ENCODE measurements at places on chromosomes 7 and 10. TPM values are rescaled to one million over a fixed set of nuclear protein-coding genes. Genes with fewer than 3 reads are reported as not detected.

DNA sequence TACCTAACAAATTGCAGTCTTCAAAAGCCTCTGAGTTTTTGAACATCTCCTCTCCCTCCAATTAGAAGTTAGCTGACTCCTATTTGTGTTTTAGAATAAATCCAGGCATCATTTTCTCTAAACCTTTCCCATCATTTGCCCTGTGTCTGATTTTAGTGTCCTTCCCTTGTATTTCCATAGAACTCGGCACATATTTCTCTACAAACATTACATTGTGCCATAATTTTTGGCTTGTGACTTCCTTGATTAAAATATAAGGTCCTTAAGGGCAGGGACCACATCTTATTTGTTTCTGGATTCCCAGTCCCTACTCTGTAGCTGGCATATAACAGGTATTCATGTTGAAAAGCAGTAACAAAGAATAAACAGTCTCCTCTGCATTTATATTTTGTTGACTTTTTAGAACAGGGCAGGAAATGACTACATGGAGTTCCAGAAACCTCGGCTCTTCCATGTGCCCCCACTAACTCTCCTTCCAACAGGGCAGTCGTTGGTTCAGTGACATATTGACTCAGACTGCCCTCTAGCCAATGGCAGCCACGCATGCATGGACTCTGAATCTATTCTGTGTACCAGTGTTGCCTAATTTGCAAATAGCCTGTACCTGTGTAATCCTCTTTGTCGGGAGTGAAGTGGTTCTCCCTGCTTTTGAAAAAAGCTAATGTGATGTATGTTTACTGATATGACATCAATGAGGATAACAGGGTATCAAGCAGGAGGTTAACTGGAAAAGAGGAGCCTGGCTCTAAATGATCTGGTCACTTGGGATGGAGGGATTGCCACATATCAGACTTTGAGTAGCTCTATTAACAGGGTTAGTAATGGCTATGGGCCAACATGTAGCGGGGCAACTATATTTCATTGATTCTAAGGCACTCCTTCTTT is 19.8 kb upstream of the CPN1 start:
- H3K27ac ChIP-seq: no peak overlapping the region
- no peak for DNase-seq
- H3K4me1 ChIP-seq: no peaks in the 10 kb centered on the region
- no peaks in the 10 kb centered on the region for H3K27me3 ChIP-seq
- no peak overlapping the region for H3K4me3 ChIP-seq
- H3K36me3 ChIP-seq: no peaks in the 10 kb centered on the region

DNA sequence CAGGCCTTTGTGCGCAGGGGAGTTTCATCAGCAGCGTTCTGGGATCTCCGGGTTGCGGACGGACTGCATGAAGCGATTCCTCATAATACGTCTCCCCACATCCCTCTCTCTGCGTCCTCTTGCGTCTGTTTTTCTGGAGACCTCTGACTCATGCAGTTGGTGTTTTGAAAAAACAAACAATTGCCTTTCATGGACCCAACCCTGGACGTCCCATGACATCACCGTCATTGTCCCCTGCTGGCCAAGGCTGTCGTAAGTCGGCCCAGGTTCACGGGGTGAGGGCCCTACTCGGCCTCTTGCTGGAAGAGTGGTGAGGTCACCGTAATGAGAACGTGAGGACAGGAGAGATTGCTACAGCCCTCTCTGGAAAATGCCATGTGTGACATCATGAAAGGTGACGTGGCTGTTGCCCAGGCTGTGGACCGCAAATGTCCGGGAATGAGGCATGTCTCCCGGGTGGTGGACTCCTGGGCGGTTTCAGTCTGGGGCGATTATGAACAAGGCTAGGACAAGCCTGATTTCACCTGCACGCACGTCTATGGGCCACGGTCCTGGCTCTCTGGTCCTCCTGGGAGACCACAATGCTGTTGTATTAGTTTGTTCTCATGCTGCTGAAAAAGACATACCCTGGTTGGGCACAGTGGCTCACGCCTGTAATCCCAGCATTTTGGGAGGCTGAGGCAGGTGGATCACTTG is 9.8 kb upstream of the MAFK start:
- peaks cover 13% of the 10 kb centered on the region for H3K4me1 ChIP-seq
- DNase-seq: no peak
- no peak overlapping the region for H3K4me3 ChIP-seq
- H3K27me3 ChIP-seq: no peaks in the 10 kb centered on the region
- H3K27ac ChIP-seq: peak overlapping the region; percentile 34

- H3K4me3 ChIP-seq: no peak overlapping the region
- no peaks in the 10 kb centered on the region for H3K4me1 ChIP-seq
- H3K27me3 ChIP-seq: no peaks in the 10 kb centered on the region
- no peaks in the 10 kb centered on the region for H3K36me3 ChIP-seq
- DNase-seq: no peak
These were observed 5.9 kb upstream of the GDF10 start for GRCh38 chr10:47294057-47294456.

GRCh38 chr10:22846294-22846693 is 81.6 kb upstream of the ARMC3 start:
- peaks cover 7% of the 10 kb centered on the region for H3K4me1 ChIP-seq
- no peaks in the 10 kb centered on the region for H3K36me3 ChIP-seq
- DNase-seq: no peak
- no peak overlapping the region for H3K4me3 ChIP-seq
- H3K27me3 ChIP-seq: no peaks in the 10 kb centered on the region

DNA sequence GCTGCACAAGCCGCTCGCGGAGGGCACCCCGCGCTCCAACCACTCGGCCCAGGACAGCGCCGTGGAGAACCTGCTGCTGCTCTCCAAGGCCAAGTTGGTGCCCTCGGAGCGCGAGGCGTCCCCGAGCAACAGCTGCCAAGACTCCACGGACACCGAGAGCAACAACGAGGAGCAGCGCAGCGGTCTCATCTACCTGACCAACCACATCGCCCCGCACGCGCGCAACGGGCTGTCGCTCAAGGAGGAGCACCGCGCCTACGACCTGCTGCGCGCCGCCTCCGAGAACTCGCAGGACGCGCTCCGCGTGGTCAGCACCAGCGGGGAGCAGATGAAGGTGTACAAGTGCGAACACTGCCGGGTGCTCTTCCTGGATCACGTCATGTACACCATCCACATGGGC is 50.0 kb downstream of the FIGNL1 start:
- no peak overlapping the region for H3K27ac ChIP-seq
- H3K27me3 ChIP-seq: no peaks in the 10 kb centered on the region
- no peak overlapping the region for H3K4me3 ChIP-seq
- DNase-seq: no peak

DNA sequence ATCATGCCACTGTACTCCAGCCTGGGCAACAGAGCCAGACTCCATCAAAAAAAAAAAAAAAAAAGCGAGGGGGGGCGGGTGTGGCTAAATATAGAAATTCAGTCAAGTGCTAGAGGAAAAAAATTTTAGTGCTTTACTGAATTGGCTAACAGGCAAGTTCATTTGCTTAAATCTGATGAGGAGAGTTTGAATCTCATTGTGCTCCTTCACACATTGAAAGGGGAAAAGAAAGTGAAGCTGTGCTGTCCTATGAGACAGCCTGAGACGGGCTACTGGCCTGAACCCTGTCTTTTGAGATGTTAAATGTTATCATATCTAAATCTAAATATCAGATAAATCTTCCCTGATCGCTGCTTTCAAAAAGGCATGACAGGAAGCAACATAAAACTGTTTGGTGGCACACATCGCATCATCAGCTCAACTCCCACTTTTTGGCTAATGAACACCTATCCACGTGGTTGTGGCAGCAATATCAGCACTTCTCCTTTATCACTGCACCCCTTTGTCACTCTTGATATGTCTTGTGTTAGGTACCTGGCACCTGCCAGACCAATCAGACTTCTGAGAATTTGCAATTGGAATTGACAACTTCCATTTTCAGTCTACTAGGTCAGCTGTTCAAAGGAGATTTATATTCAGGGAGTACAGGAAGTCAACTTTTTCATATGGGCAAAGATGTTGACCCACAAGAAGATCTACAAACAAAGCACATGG is 14.0 kb upstream of the IFIT1B start:
- H3K36me3 ChIP-seq: no peaks in the 10 kb centered on the region
- no peak for DNase-seq
- no peaks in the 10 kb centered on the region for H3K27me3 ChIP-seq

GRCh38 chr7:117993377-117994003 is 120.2 kb upstream of the CTTNBP2 start:
- no peak for DNase-seq
- H3K27me3 ChIP-seq: no peaks in the 10 kb centered on the region

- H3K27me3 ChIP-seq: no peaks in the 10 kb centered on the region
- no peak for DNase-seq
- no peak overlapping the region for H3K27ac ChIP-seq
- H3K4me3 ChIP-seq: no peak overlapping the region
- peaks cover 100% of the 10 kb centered on the region for H3K36me3 ChIP-seq
These were observed 10.0 kb downstream of the PITRM1 start for GRCh38 chr10:3162533-3162932.

DNA sequence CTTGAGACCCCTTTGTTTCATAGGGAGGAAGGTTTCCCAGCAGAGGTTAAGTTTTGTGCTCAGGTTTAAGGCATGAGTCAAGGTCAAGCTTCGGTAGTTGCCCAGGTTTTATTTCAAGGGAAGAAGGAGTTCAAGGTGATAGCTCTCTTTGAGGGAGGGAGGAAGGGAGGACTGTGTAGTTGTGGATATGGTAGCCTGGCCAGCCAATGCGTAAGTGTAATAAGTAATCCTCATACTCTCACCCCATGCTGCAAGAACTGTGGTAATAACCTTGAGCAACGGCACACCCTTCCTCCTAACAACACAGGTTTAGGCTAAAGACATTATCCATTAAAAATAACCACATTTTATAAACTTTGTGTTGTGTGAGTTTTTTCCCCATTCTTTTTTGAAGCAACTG is 478.9 kb downstream of the KCNMA1 start:
- no peaks in the 10 kb centered on the region for H3K27me3 ChIP-seq
- H3K4me1 ChIP-seq: peaks cover 11% of the 10 kb centered on the region
- H3K4me3 ChIP-seq: no peak overlapping the region
- DNase-seq: no peak
- H3K36me3 ChIP-seq: no peaks in the 10 kb centered on the region

GRCh38 chr7:17325364-17325763 is 26.9 kb downstream of the AHR start:
- no peak overlapping the region for H3K4me3 ChIP-seq
- no peaks in the 10 kb centered on the region for H3K27me3 ChIP-seq
- DNase-seq: no peak
- H3K27ac ChIP-seq: no peak overlapping the region
- peaks cover 6% of the 10 kb centered on the region for H3K4me1 ChIP-seq
- H3K36me3 ChIP-seq: peaks cover 5% of the 10 kb centered on the region

DNA sequence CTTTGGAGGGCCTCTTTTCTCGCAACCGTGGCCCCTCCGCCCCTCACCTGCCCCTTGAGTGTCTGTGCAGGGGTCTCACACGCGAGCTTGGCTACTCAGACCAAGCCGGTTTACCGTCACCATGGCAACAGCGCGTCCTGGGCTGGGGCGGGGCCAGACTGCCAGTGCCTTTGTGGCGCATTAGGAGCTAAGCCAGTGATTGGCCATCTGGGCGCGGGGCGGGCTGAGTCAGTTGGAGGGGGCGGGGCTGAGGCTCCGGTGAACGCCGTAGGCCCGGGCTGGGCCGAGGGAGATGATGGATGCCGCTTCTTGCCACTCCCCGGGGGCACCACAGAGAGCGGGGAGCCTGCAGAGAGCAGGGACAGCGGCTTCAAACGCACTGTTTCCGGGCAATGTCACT is 48.7 kb upstream of the FXYD4 start:
- no peaks in the 10 kb centered on the region for H3K27me3 ChIP-seq
- H3K27ac ChIP-seq: no peak overlapping the region
- peaks cover 12% of the 10 kb centered on the region for H3K4me1 ChIP-seq
- H3K36me3 ChIP-seq: no peaks in the 10 kb centered on the region
- peak; percentile 21 for DNase-seq

DNA sequence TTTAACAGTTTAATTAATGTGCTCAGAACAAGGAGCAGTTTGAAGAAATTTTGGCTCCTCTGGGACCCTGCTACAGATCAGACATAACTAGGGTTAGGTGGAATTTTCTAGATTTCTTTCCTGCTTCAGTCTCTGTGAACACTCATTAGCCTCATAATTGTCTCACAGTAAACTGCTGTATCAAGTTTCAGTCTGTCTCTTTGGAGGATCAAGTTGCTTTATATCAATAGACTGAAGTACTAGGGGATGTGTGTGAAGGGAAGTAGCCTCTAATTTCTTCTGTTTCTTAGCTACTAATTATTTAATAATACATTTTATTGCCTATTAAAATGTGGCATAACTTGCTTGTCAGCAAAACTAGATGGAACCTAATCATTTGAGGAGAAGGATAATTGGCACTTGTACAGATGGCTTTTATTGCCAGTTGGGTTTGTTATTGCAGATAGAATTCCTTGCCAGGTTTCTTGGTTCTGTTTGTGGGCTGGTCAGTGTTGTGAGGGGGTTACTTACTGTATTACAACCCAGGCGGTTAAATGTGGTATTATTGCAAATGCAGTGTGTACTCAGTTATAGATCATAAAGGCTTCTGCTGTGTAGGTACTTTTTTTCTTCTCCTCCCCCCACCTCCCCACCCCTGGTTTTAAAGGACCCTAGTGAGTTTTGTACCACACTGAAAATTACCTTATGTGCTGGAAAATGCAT is 758.0 kb downstream of the AUTS2 start:
- peaks cover 17% of the 10 kb centered on the region for H3K4me1 ChIP-seq
- H3K27me3 ChIP-seq: no peaks in the 10 kb centered on the region
- DNase-seq: no peak
- no peak overlapping the region for H3K27ac ChIP-seq

DNA sequence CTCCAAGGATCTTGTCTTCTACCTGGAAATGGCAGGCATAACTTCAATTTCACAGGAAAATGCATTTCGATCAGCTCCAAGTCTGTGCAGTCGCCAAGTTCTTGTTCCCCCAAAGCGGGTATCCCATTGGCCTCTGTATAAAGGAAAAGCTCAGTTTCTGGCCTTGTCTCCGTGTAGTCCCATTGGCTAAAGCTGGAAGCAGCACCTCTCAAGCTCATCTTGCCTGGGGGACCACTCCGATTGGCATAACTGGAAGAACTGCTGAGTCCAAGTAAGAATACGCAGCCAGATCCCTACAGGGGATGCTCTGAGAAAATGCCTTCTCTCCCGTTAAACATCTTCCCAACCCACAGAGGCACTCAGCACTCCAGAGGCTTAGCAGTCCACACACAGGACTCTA is 205.2 kb downstream of the GFRA1 start:
- no peak overlapping the region for H3K27ac ChIP-seq
- no peaks in the 10 kb centered on the region for H3K27me3 ChIP-seq
- no peak for DNase-seq
- H3K4me3 ChIP-seq: no peak overlapping the region
- H3K36me3 ChIP-seq: no peaks in the 10 kb centered on the region
- peaks cover 19% of the 10 kb centered on the region for H3K4me1 ChIP-seq

Gene DENND2A
- 1.1 TPM for total RNA-seq

Gene PNLIPRP1
- total RNA-seq: not detected

Gene COPS6
- total RNA-seq: 66.1 TPM

Gene LIPN
- not detected for total RNA-seq

Gene RAPGEF5
- 32.4 TPM for total RNA-seq

Gene ANKRD61
- not detected for total RNA-seq

Gene FAM241B
- total RNA-seq: 1.3 TPM

Gene KCNH2
- total RNA-seq: 0.19 TPM

Gene LRRN3
- 1.7 TPM for total RNA-seq

Data from esophagus squamous epithelium (tissue), 5 donors.